Neural crest cell (in vitro differentiated cells): ENCODE measurements at places on chromosomes 11 and 22. TPM values are rescaled to one million over a fixed set of nuclear protein-coding genes. Genes with fewer than 3 reads are reported as not detected.
A peak's percentile ranks its signal among the peaks of the same experiment; 100 is the strongest.

Gene TRAF6
- 11.6 and 12.9 TPM in 2 replicates for total RNA-seq

Gene MYBPC3
- not detected in 2 replicates for total RNA-seq

Gene GLB1L2
- total RNA-seq = 15.4 TPM in 2 replicates

Gene TRIM49
- total RNA-seq = not detected in 2 replicates

Gene MYRF
- 3.5 and 3.9 TPM in 2 replicates for total RNA-seq

GRCh38 chr11:130001461-130002351 is 929 bp downstream of the PRDM10 start:
- DNase-seq = no peak

GRCh38 chr11:95688015-95688414 is 101.6 kb downstream of the FAM76B start:
- DNase-seq = no peak

DNA sequence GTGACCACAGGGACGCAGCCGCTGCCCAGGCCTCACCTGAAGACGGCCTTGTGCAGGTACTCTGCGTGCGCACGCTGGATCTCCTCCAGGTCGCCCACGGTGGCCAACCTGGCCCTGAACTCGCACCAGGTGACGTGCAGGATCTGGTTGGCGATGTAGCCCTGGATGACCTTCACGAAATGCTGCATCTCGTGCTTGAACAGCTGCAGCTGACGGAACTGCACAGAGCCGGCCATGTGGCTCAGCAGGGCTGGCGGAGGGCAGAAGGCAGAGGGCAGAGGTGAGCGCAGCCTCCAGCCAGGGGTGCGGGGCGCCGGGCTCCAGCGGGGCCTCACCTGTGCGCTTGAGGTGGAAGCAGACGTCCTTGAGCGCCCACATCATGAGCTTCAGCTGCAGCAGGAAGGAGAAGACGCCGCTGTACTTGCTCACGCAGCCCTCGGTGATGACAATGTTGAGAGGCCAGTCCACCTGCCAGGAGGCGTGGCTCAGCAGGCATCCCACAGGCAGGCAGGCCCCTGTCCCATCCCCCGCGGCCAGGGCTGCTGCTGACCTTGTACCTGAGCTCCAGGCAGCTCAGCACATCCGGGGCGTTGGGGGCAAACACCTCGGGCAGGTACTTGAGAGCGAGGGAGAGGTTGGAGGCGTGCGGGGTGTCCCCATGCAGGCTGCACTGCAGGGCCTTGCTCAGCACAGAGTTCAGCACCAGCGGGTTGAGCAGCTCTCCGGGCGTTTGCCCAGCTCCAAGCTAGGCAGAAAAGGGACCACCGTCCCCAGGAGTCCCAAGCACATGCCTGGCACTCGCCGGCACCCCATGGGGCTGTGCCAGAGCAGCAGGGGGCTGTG is 17.6 kb downstream of the SELENOO start:
- DNase-seq = no peak

- DNase-seq = no peak
Measured at GRCh38 chr11:111225881-111226280, 19.6 kb upstream of the POU2AF2 start.

GRCh38 chr22:17158176-17158567 is 905 bp downstream of the HDHD5 start:
- no peak for DNase-seq

DNA sequence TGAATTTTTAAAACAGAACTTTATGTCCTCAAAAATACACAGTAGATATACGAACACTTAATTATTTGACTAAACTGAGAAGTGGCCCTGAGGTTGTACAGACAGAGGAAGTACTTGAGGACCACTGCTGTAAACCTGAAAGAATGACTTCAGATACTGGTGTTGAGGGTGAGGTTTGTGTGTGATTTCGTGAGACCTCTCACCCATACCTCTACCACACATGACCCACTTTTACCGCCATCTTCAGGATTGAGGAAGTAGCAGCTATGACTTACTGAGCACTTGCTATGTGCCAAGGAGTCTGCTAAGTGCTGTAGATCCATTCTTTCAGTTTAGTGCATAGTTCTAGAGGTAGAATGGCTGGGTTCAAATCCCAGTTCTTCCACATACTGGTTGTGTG is 21.9 kb downstream of the MMP13 start:
- no peak for DNase-seq

DNA sequence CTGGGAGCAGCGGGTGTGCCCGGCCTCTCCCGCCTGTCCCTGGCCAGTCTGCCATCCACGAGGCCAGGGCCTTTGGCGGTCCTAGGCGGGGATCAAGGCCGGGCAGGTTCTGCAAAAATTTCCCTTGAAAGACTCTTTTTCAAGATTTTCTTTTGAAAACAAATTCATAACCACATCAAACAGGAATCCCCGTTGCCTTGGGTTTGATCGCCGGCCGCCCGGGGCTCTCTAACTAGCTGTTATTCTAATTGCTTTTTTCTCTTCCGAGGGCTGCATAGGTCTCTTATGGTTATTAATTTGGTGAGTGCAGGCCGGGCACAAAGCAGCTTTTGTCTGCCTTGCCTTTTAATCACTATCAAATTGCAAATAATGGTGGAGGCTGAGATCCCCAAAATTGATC is 42.0 kb downstream of the CDKN1C start:
- no peak for DNase-seq

DNA sequence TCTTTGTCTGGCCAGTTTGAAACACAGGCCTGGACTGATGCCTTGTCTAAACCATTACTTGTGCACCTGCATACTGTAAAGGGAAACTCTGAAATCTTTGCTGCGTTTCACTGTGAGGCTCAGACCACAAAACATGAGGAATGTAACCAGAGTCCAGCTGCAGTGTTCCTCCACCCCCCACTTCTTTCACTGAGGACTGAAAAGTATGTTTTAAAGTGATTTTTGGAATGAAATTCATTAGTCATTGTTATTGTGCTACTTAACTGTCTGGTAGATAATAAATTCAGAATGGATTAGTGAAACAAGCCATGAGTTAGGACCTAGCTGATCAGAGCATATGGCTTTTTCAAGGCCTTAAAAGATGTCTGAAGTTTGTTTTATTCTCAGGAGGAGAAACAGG is 181.2 kb downstream of the WNT11 start:
- DNase-seq = no peak

GRCh38 chr11:18765554-18765953 is 26.0 kb downstream of the PTPN5 start:
- no peak for DNase-seq

- peak; percentile 10 for DNase-seq
Measured at GRCh38 chr11:123475469-123475868, 45.4 kb downstream of the GRAMD1B start.

DNA sequence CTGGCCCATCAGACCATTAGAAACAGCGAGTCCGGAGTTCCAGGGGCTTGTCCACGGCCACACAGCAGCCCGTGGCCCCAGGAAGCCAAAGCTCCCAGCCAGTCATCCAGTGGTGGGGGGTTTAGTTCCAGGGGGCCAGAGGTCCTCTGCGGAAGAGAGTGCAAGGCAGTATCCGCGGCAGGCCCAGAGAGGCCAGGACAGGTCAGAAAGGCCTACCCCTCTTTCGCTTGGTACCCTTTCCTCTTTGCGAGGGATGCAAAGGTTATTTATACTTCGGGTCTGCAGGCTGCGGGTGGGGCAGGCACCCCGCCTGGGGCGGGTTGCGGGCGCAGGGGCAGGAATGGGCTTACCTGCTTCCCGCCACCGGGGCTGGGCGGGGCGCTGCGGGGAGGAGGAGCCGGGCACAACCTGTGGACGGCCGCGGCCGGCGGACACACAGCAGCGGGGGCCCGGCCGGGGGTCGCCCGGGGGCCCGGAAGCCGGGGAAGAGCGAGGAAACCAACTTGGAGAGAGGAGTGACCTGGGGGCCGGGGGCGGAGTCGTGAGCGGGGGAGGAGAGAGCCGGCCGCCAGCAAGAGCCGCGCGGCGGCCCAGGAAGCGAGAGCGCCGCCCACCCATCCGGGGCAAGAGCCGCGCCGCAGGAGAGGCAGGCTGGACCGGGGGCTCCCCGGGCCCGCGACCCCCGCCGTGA is at the start of gene SH3BP1:
TSS of gene SH3BP1 (plus strand) at position 600 of the 691 bp plus-strand sequence. CDS start 119 bp downstream, outside the sequence.
- peak; percentile 65 for DNase-seq

DNA sequence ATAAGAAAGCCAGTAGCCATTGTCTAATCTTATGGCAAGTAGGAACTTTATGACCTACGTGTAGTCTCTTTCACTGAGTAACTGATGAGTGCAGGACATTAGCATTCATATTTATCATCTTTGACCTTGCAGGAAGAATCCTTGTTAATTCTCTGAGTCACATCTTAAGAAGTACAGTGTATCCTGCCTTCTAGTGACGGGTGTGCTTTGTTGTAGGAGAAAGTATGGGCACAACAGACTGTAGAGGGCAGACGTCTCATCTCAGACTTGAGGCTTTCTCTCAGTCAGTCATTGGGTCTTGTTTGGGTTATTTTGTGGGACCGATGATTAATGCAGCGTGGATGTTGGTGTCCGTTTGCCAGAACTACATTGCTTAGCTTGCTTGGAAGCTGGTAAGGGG is 6.8 kb downstream of the RNF214 start:
- DNase-seq = no peak

GRCh38 chr22:27804470-27805297 is 3.1 kb upstream of the MN1 start:
- DNase-seq = peak; percentile 78

DNA sequence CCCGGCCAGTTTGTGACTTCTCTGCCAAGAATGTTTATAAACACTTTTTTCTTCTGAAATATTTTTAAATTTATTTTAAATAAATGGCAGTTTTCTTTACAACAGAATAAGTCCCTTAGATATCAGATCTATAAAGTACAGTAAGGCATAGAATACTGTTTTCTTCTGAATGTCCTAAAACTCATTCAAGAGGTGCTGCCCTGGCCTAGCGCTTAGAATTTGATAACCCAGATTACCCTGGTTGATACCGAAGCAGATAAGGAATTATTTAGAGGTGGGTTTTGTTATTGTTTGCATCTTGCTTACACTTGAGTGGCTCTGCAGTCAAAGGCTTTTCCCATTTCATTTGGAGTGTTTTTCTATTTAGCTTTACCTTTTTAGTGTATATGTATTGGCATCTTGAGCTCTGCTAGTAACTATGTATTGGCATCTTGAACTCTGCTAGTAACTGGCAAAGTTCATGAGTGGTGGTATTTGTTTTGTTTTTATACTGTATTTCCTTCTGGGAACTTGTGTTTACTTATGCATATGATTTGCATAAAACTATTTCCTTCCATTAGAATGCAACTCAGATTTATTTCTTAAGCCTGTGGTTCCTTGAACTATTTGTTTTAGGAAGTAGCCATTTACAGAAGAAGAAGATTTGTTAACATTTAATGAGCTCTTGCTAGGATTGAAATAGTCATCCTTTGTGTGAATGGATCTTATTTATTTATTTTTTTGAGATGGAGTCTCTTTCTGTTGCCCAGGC is 1.2 kb downstream of the ACAD8 start:
- DNase-seq = no peak

- DNase-seq = no peak
Measured at GRCh38 chr11:61654397-61654829, 25.8 kb upstream of the DAGLA start.

DNA sequence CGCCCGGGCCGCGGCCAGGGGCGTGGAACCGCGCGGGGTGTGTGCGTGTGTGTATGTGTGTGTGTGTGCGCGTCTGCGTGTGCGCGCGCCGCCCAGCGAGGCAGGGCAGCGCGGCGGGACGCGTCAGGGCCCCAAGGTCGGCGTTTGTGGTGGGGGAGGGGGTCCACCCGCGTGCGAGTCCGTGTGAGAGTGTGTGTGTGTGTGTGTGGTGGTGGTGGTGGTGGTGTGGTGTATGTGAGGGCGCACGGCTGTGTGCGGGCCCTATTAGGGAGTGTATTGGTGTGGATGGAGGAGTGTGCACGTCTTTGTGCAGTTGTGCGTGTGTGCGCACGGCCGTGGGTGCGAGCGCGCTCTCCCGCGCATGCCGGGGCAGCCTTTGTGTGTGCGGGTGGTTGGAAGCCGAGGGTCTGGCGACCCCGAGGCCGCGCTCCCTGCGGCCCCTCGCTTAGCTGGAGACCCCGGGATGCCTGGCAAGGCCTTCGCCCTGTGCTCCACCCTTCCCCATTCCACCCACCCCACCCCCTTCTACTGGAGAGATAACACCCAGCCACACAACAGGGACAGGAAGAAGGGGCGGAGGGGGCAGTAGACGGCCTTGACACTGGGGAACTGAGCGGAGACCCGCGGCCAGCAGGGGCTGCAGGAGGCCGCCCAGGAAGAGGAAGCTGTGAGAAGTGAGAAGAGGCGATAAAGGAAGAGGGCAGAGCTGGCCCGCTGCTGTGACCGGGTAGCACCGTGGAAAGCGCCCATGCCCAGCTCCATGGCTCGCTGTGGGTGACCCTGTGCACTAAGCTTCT is 528 bp upstream of the ARRB1 start:
- peak; percentile 51 for DNase-seq

DNA sequence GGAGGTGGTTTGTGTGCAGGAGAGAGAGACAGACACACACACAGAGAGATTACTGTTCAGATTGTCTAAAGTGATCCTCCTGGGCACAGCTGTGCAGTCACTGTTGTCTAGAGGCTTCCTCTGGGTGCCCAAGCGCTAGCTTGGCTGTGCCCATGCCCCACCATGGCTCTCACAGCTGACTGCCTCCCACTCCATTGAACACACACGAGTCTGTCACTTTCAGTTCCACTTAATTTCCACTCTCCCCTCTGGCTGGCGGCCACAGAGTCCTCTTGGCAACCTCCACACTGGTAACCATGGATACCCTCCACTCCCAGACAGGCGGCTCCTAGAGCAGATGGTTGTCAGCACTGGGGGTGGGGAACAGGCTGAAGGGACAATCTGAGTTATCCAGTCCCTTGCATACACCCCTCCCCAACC is 29.1 kb downstream of the MAP6 start:
- peak; percentile 17 for DNase-seq
